ENCODE measurements at places on chromosomes 1 and 21. TPM values are rescaled to one million over a fixed set of nuclear protein-coding genes. Genes with fewer than 3 reads are reported as not detected.

Gene FCRL6
- total RNA-seq: not detected

Gene TTC24
- total RNA-seq: not detected

Gene GJB3
- total RNA-seq: 63.6 TPM

DNA sequence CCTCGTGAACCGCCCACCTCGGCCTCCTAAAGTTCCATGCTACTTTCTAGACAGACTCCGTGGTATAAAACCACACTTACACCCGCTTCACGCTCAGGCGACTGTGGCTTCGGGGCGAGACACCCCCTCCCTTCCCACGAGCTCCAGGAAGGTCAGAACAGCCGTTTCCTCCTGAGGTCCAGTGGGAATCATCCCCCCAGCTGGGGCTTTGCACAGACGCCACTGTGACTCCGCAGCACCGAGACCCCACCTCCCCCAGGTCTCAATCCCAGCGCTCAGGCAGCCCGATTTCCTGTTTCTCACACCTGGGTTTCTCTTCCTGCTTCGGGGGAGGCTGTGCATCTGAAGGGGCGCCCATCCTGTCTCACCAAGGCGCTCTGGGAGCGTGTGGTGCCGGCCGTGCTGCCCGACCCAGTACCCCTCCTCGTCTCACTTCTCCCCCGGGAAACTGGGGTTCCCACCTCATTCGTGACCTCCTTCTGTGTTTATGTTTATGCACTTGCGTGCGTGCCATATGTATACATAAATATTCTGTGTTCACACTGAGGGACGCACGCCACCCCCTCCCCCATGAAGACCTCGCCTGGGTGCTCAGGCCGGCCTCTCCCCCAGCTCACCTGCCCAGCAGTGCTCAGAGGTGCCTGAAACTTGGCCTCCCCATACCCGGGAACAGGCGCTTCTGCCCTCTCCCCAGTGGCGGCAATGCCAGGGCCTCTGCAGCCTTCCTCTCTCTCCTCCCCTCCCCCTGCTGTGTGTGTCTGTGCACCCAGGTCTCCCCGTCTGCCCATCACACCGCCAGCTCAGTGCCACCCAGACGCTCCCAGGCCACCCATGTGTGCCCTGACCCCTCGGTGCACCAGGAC lies 14.6 kb downstream of the SLC35E2B start:
- no peak for DNase-seq

DNA sequence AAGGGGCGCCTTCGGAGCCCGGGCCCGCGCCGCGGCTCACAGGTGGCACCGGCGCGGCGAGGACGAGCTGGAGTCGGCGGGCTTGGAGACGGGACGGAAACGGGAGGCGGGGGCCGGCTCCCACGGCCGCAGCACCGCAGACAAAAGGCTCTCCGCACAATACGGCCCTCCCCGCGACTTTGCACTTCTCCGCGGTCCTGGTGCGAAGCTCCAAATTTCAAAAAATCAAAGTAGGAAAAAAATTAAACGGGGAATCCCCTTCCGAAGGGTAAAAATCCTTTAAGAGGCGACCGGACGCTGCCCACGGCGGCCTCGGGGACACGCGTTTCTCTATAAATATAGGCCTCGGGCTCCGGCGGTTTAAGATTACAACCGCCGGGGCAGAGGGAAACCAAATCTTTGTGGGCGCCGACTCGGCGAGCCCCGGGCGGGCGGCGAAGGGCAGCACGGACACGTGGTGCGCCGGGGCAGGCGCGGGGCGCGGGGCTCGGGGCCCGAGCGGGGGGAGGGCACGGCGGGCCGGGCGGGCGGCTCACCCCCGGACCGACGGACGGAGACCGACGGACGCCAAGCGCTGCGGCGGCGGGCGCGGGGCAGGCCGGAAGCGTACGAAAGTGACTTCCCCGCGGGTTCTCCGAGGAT lies 453 bp downstream of the PABPC4 start:
- DNase-seq: no peak

GRCh38 chr1:101188331-101188730 lies 48.5 kb upstream of the S1PR1 start:
- DNase-seq: no peak
